ENCODE measurements at places on chromosomes 12 and 14.

DNA sequence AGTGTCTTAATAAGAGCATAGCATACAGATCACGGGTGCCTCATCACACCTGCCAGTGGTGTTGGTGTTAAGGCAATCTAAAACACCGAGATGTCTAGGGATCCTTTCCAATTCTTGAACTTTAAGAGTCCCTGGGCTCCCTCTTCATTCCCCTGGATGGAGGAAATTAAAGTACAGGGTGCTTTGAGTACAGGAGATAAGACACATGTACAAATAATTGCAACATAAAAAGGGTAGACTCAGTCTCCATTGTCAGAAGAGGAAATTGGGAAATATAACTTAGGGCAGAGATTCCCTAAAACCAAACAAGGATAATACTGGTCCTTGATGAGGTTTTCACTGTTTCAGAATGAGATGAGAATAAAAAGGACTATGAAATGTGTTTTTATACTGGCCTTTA is 34.9 kb downstream of the SCFD1 start:
- DNase-seq = no peak

GRCh38 chr14:71319666-71320065 is 412.4 kb downstream of the PCNX1 start:
- no peak for DNase-seq

- DNase-seq = no peak
Observed at GRCh38 chr14:90991690-90992443, 68.6 kb downstream of the RPS6KA5 start.

- no peak for DNase-seq
Observed at GRCh38 chr12:19855851-19856250, 416.6 kb downstream of the AEBP2 start.

DNA sequence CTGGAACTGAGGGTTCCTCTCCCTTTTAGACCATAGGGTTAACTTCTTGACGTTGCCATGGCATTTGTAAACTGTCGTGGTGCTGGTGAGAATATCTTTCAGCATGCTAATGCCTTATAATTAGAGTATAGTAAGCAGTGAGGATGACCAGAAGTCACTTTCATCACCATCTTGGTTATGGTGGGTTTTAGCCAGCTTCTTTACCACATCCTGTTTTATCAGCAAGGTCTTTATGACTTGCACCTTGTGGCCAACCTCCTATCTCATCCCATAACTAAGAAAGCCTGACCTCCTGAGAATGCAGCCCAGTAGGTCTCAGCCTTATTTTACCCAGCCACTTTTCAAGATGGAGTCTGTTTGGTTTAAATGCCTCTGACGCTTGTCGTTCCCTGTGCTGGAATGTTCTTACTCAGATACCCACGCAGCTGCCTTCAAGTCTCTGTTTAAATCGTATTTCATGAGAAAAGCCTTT is 44.2 kb downstream of the BBS10 start:
- no peak for DNase-seq
